AG20443 (cell line): ENCODE measurements at places on chromosomes 11 and 22.

GRCh38 chr22:35477911-35478582 lies 62.6 kb upstream of the RASD2 start:
- peak; percentile 65 for DNase-seq

GRCh38 chr11:9462806-9463537 lies 2.2 kb downstream of the ZNF143 start:
- no peak for DNase-seq

- no peak for DNase-seq
Measured at GRCh38 chr22:17357688-17358087, 11.6 kb upstream of the CECR2 start.

- DNase-seq, result no peak
Measured at GRCh38 chr11:16784666-16785065, 46.2 kb downstream of the C11orf58 start.

- DNase-seq, result peak; percentile 49
Measured at GRCh38 chr22:32904044-32904443, 102.5 kb downstream of the TIMP3 start.

DNA sequence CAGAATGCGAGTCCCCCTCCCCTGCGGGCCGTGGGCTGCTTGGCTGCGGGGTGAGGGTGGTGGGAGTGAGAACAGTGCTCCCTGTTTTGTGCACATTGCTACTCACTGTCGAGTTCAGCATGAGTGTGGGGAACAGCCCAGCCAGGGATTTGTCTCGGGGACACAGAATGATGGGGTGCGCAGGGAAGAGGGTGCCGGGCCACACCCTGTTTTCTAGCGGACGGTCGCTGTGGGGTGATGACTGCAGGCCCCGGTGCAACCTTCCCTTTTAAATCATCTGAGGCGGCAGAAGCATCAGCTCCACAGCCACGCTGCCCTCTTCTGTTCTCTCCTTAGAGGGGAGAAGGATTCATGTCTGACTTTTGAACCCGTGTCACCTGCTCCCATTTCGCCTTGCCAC lies 1051.2 kb downstream of the TBC1D22A start:
- DNase-seq, result no peak

DNA sequence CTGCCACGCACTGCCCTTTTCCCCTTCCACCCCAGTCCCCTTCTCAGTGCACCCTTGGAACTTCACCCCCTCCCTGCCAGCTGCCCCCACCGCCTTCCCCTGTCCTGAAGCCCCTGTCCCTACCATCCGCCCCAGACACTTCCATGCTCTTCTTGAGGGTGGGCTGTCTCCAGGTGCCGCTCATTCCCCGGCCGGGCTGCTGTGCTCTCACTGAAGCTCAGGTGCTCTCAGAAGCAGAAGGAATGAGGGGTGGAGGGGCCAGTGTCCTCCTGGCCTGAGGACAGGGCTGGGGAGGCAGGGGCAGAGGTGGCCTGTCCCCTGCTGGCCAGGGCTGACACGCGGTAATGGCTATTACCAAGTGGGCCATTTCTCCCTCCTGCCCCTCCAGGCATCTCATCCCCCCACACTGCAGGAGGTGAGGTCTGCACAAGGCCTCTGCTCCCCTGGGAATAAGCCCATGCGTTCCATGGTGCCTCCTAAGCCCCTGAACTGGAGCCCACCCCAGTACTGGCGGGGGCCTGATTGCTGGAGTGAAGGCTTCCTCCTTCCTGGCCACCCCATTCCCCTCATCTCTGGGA lies 6.6 kb upstream of the BID start:
- DNase-seq, result no peak

DNA sequence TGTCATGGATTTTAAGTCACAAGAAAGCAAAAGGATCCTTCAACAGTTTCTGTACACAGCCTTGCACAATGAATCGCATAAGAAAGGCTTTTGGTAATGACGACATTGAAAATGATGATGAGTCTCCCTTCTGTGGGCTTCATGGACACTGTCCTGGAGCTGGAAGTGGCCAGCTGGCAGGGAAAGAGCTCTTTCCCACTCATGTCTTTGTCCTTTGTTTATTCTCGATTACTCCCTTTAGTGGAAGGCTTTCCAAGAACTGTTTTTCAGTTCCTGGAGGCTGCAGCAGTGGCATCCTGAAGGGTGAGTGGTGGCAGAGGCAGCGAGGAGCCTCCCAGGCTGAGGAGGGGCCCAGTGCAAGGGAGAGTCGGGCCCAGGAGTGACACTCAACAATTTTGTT lies 505.2 kb downstream of the NTM start:
- peak; percentile 27 for DNase-seq

- DNase-seq, result peak; percentile 46
Measured at GRCh38 chr11:114348200-114349191, 51.8 kb downstream of the C11orf71 start.

GRCh38 chr22:29069463-29069862 lies 3.4 kb upstream of the KREMEN1 start:
- DNase-seq, result no peak

GRCh38 chr22:17140022-17140421 lies 18.9 kb upstream of the TMEM121B start:
- DNase-seq, result no peak

- no peak for DNase-seq
Measured at GRCh38 chr11:97739932-97740800, 1280.6 kb upstream of the CNTN5 start.

GRCh38 chr11:67351275-67352005 lies 1.9 kb downstream of the POLD4 start:
- peak; percentile 86 for DNase-seq

DNA sequence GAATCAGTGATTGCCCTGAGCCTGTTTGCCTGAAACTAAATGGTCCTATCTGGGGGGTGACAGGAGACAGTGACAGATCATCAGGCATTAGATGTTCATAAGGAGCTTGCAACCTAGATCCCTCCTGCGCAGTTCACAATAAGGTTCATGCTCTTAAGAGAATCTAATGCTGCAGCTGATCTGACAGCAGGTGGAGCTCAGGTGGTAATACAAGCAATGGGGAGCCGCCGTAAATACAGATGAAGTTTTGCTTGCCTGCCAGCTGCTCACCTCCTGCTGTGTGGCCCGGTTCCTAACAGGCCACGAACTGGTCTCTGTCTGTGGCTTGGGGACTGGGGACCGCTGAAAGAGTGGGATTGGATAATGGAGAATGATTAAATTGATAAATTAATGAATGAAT lies 14.0 kb downstream of the NOX4 start:
- DNase-seq, result no peak

DNA sequence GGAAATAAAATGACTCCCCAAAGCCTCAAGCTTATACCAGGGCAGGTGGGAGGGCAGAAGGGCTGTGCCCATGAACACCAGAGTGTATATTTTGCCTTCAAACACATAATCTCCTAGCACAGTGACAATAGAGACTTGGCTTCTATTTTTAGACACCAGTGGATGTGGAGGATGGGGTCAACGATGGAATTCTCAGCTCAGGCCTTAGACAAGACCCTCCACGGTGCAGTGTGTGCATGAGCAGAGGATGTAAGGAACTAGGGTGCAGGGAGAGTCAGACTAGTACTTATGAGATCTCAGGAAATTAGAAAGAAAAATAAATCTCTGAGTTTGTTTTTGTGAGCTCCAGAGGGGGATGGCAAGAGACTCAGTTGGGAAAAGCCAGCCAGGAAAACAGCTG lies 113.6 kb upstream of the CADM1 start:
- no peak for DNase-seq

GRCh38 chr22:43889860-43890253 lies 2.0 kb downstream of the PNPLA5 start:
- peak; percentile 58 for DNase-seq

DNA sequence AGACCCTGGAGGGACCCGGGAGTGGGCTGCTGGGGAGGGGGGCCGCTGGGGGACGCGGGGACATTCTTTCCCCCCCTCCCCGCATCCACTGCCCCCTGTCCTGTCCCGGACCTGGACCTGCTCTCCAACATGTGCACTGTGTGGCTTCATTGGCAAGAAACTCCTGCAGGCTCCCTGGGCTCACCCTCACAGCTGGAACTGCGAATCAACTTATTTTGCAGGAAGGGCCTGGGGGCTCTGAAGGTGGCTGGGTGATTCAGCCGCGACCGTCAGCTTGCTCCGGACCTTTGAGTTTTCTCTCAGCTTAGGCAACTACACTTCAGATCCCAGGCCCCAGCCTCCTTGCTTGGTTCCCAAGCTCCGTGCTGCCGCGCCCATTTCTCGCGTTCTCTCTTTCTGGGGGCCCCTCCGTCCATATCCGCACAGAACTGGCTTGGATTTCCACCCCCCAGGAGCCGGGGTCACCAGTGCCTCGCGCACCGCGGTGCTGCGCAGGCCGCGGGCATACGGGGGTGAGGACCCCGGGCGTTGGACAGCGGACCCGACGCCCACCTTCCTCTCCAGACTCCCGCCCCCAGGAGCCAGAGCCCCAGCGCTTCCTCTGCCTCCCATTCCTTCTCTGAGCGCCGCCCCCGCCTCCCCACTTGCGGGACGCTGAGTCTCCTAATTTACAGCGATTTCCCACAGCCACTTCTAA lies 471 bp upstream of the AHNAK start:
- DNase-seq, result peak; percentile 47

- no peak for DNase-seq
Measured at GRCh38 chr22:24170188-24170587, 11.1 kb upstream of the SUSD2 start.

GRCh38 chr11:1162491-1163311 lies 4.9 kb downstream of the MUC5AC start:
- DNase-seq, result peak; percentile 10

DNA sequence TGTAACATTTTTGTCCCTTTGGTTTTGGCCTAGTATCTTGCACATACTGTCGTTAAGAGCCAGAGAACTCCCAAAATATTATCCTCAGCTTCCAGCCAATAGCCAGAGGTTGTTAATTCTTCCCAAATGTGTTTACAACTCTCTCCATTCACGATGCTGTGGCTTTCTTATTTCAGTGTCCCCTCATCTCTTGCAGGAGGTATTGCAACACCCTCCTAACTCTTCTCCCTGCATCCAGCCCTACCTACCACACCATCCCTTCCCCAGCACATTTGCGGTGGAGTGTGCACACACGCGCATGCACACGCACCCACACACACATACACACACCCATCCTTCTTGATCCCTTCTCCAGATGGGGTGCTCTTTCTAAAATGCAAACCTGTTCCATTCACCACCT lies 75.6 kb upstream of the LMO2 start:
- no peak for DNase-seq

DNA sequence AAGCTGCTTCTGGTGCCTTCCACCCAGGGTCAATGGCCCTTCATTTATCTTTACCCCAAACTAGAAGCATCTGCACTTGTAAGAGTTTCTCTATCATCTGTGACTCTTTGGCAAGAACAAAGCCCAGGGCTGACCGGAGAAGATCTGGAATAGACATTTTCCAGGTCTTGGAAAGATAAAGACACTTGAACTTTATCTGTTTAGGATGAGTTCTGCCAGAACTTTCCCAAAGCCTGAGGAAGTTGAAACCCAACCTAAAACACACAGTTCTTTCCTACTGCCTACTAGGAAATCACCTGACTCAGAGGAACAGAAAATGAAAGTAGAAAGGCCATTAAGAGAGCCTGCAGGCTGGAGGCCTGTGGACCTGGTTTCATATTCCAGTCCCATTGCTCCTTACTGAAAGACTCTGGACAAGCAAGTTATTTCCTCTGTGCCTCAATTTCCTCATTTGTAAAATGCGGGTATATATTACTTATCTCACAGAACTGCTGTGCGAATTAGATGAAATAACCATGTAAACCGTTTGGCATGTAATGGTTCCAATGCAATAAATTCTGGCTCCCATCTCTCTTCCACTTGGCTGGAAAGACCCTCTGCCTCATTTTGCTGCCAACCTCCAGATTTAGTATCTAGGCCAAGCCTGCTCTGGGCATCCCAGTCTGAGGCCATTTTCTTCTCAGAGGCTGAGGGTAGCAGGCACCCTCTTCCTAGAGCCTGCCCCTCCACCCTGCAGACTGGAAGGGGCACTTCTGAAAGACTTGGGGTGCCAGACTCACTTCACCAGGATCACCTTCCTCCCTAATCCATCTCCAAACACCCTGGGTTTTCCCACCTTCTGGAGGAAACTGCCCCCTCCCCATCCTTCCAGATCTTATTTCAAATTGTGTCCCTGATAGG lies 1.2 kb downstream of the UBE2L6 start:
- DNase-seq, result peak; percentile 56

DNA sequence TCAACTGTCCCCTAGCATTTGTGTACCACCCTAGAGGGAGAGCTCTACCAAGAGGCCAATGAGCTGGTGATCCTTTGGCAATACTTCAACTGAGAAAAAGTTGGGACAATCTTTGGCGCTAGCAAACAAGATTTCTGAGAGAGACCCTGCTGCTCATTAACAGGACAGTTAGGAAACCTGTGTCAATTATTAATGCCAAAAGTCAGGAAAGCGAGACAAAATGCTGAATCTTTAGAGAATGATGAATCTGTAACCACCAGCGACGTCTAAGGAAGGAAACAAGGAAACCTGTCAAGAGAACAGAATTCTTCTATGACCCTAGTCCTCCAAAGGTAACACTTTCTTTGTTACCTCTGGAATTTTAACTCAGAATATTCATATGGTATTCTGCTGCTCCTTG lies 19.9 kb downstream of the LARGE2 start:
- DNase-seq, result no peak

DNA sequence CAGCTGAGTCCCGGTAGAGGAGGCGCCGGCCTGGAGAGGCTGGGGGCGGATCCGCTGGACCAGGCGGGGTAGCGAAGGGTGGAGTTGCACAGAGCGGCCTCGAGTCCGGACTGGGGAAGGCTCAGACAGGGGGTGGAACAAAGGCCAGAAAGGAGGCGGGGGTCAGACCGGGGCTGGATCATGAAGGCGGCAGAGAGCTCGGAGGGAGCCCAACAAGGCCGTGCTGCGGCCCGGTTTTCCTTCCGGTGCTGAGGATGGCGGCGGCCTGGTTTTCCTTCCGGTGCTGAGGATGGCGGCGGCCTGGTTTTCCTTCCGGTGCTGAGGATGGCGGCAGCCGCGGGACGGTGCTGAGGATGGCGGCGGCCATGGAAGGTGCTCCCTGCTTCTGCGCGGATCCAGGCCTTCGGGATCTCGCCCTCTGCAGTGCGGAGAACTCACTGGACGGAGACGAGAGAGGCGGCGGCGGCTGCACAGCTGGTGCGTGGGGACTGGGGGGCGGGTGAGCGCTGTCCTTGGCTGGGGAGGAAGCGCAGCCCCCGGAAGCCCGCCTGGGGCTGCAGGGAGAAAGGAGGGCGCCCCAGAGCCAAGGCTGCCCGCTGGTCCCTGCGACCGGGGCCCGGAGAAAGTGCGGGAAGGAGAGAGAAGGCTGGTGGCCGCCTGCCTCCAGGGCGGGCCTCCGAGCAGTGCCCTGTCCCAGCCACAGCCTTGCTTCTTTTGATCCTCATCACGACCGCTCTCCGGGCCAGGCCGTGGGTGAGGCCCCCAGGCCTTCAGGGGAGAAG lies 350.4 kb upstream of the B3GAT1 start:
- DNase-seq, result peak; percentile 39

DNA sequence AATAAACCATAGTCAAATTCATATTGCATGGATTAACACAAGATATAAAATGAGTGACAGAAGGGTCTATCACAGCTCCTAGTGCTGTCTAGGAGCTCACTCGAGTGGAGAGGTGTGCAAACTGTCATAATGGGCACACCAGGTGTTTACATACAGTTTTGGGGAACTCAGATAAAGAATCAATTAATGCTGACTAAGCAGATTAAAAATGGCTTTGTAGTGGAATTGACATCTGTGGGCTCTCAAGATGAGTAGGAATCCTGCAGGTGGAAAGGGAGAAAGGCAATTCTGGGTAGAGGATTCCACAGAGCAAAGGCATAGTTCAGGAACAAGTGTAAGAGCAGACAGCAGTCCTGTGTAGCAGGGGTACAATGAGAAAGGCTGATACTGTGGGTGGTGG lies 496.2 kb upstream of the CCDC90B start:
- DNase-seq, result no peak

GRCh38 chr11:74749127-74749964 lies 697 bp downstream of the RNF169 start:
- DNase-seq, result peak; percentile 82
